ENCODE measurements at places on chromosomes 3 and 15.

DNA sequence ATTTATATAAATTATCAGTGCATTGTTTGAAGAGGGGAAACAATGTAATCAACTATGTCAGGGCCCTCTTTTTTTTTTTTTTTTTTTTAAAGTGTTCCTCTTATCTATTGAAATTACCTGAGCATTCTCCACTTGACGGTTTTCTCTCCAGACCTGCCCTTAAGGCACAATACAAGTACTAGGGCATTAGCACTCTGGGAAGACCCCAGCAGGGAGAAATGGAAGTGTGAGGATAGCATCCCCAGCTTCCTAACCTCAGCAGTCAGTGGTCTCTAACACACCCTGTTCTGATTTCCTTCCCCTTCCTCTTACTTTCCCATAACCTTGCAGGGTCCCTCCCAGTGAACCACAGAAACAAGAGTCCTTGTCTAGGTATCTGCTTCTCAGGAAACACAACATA lies 458.3 kb upstream of the ARL6 start:
- DNase-seq: no peak

DNA sequence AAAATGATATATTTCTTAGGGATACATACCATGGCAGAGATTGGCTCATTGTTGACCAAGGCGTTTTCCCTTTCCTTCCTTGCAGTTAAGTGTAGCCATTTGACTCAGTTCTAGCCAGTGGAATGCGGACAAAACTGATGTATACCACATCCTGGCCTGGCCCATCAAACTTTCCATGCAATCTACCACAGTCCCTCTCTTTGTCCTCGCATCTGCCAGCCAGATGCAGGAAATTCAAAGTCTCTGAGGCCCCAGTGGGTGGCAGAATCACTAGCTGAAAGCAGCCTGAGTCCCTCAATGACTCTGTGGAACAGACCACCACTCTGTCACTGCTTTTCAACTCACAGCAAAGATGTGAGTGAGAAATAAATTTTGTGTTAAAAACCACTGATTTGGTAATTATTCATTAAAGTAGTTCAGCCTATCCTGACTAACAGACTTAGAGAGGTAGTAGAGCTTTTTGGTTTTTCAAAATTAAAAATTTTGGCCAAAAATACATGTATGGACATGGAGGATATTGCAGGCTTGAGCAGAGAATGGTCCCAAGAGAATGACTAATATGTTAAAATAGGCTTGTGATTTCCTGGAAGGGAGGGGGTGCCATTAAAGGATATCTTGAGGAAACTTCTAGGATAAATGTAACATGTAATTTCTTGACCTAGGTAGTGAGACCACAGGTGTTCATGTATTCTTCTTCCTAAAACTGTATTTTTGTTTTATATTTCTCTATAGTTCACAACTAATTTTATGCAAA lies 10.9 kb downstream of the LRRFIP2 start:
- no peak for DNase-seq

- no peak for DNase-seq
Measured at GRCh38 chr15:79311901-79312553, 1.1 kb downstream of the TMED3 start.

- no peak for DNase-seq
Measured at GRCh38 chr15:40048926-40049475, 10.0 kb upstream of the SRP14 start.

DNA sequence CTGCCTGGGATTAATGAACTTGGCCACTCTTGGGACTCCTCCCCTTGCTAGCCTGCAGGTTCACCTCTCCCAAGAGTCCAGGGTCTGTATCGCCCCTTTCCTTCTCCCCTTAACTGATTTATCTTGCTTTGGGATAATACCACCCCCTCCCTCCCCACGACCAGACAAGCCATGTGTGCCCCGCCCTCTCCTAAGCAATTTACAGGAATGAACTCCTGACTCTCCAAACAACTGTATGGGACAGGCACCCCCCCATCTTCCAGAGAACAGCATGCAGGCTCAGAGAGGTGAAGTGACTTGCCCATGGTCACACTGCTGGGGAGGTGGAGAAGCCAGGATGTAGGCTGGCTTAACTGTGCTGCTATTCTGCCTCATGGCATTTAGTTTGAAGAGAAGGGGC lies 46.8 kb downstream of the RGMA start:
- DNase-seq: no peak

All from posterior vena cava (tissue), 2 donors.